ENCODE measurements at places on chromosomes 2 and 18.

- no peak for ATAC-seq
Observed at GRCh38 chr18:80245781-80246444, 1.4 kb downstream of the PARD6G start.

DNA sequence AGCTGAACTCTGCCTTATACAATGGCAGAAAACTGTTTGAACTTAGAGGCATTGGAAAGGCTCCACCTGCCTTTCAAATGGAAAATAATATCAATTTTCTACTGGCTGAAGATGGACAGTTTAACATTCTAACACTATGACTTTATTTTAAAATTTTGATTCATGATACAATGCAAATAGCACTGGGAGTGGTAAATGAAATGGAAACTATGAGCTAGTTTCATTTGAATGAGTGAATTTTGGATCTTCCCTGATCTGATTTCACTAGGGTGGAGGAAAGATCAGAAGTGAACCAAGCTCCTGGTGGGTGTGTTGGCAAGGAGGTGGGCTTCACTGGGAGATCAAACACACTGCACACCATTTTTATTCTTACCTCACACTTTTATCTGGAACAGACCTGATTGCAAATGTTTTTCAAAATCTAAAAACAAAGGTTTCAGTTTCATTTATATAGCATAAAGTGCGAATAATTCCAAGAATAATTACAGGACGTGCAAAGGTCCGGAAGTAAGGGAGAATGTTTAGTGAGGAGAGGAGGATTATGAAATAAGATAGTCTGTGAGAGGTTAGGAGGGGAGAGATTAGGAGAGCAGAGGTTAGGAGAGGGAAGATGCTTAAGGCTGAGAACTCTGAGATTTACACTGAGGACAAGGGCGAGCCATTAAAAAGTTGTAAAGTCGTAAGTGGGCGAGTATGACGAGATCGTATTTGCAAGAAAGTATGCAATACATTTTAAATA lies 18.6 kb upstream of the MBP start:
- ATAC-seq = no peak

DNA sequence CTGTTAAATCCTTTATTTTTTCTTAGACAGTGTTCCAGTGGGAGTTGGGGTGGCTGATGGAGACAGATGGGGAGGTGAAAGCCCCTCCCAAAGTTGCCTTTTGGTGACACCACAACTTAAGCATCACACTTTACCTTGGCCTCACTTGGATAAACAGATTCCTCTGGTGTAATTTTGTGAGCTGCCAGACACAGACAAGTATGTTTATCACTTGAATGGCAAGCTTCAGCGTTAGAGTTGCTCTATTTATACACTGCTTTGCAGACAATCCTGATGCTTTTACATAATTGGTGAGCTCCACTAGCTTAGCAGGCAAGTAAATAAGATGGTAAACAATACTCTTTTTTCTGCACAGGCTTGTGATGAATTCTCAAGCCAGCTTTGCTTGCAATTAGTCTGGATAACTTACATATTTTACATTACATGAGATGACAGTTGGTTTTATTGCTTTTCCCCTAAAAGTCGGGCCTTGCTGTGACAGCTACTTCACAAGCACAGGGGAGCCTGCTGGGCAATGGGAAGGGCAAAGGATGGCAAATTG lies 226.2 kb downstream of the SLC8A1 start:
- ATAC-seq = no peak

DNA sequence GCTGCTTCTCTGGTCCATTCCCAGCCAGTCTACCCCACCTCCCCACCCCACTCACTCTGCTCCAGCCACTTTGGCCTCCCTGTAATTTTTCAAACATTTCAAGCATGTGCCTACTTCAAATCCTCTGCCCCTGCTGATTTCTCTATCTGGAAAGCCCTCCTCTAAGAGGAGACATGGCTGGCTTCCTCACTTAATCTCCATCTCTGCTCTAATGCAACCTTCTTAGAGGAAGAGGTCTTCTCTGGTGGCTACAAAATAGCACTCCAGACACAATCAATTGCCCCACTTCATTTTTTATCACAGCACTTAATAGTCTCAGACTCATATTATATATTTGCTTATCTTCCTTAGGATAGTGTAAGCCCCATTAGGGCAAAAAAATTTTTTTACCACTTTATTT lies 161.1 kb upstream of the SLC39A10 start:
- ATAC-seq = no peak

- no peak for ATAC-seq
Observed at GRCh38 chr2:146238254-146238966, 1606.4 kb upstream of the ACVR2A start.
